ENCODE measurements at places on chromosomes 7 and 10.

DNA sequence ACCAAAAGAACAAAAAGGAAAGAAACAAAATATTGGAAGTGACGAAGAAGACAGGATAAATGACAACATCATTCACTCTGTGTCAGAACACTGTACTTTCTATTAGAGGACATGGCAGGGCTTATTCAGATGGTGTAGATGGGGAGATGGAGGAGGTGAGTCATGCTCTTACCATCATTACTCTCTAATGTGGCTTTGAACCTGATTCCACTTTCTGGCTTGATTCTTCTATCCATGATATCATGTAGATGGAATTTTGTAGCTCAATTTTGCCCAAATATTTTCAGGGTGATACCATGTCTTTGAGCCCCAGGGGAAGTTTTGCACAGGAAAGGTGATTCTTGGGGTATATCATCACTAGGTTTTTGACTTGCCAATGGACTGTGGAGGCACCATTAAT is 91.7 kb downstream of the CFAP58 start:
- DNase-seq, result no peak

DNA sequence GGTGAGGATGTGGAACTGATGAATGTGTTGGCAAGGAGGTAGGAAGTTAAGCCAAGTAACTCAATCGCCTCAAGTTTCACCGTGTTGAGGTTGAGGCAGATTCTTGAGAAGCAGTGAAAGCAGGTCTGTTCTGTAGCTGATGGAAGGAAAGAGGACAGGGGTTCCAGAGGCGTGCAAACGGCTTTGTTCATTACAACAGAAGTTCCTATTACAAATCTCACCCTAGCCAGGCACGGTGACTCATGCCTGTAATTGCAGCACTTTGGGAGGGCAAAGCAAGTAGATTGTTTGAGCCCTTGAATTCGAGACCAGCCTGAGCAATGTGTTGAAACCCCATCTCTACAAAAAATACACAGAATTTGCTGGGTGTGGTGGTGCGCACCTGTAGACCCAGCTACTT is 36.9 kb upstream of the PTF1A start:
- DNase-seq, result no peak

- DNase-seq, result no peak
Measured at GRCh38 chr10:49179699-49180443, 8.3 kb downstream of the TMEM273 start.

DNA sequence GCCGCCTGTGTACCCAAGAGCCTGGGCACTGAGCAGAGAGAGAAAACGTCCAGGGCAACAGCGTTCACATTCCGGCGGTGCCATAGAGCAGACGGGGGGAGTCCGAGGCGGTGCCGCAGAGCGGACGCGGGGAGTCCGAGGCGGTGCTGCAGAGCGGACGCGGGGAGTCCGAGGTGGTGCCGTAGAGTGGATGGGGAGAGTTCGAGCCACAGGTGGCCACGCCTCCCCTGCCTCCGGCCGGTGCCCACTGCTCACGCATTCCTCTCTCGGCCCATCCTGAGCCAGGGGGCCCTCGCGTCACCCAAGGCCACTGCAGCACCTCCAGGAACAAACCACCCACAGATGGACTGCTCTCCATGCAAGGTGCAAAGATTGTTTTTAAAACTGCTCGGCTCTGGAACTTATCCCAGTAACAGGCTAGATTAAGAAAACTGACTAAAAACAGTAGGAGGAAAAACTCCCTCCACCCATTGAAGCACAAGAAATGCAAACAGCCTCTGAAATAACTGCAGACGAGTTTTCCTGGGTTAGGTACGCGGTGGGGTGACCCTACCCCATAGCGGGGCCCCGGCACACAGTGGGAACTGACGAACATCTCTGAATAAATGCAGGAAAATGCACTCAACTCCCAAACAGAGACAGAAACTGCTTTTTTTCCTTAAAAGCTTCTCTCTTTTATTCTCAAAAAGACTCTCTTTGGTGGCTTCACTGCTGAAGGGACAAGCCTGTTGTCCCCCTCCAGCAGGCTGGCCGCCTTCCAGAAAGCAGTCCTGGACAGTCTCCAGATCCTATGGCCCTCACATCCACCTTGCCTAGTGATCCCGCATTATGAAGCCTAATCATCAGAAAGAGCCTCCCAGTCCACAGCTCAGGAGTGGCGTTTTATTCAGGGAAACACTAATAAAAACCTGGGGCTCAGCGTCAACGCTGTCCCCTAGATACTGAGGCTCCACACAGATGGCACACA is 55.9 kb downstream of the DIP2C start:
- no peak for DNase-seq
